ENCODE measurements at places on chromosomes 6 and 20.

DNA sequence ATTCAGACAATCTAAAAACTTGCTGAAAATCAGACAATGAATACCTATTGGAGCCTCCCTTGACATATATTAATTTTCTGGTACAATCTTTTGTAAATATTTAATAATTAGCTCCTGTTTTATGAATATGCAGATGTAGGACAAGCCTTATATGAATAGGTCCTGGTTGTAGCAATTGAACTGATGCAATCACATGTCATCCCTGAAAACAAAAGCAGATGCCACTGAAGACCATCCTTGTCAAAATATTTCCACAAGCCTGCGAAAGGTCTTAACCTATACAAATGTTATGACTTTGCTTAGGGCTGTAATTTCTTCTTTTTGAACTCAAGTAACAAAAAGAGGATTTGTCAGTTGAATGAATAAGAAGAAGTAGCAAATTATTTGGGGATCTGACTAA is 722.1 kb downstream of the EYS start:
- DNase-seq, result no peak

GRCh38 chr6:167141667-167142432 is 15.9 kb downstream of the GPR31 start:
- DNase-seq, result peak; percentile 16

- DNase-seq, result no peak
Measured at GRCh38 chr6:125811259-125811658, 20.5 kb downstream of the NCOA7 start.

- no peak for DNase-seq
Measured at GRCh38 chr20:39913274-39913673, 775.8 kb downstream of the MAFB start.

- DNase-seq, result no peak
Measured at GRCh38 chr6:134309983-134310605, 7.8 kb downstream of the SGK1 start.

- DNase-seq, result no peak
Measured at GRCh38 chr6:130841128-130841728, 14.0 kb downstream of the SMLR1 start.

DNA sequence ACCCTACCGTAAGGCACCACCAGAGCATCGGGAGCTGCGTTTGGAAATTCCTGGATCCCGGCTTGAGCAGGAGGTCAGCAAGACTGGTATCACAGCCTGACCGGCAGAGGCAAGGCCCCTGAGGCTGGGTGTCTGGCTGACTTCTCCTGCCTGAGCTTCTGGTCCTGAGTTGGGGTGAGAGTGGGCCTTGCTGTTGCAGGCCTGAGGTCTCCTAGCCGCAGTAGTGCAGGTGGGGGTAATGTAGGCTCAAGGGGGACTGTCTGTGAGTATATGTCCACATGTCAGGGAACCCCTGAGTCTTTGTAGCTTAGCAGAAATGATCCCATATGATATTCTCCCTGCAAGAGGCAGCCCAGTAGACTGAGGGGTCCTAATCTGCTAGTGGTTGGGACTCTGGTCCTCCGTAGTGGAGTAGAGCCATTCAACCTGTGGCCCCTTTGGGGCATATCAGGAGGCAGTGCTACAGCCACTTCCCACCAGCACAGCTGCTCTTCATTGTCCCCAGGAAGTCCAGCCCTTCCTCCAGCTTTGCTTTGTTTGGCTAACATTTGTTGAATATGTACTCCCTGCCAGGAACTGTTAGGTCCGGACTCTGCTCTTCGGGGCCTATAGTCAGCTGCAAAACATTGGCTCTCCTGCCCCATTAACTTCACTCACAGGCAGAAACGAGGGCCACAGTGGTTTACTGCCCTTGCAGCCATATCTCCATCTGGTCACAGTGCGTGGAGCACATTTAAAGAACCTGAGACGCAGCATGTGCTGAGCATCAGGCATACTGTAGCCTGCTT is 10.9 kb downstream of the LRRC73 start:
- no peak for DNase-seq

DNA sequence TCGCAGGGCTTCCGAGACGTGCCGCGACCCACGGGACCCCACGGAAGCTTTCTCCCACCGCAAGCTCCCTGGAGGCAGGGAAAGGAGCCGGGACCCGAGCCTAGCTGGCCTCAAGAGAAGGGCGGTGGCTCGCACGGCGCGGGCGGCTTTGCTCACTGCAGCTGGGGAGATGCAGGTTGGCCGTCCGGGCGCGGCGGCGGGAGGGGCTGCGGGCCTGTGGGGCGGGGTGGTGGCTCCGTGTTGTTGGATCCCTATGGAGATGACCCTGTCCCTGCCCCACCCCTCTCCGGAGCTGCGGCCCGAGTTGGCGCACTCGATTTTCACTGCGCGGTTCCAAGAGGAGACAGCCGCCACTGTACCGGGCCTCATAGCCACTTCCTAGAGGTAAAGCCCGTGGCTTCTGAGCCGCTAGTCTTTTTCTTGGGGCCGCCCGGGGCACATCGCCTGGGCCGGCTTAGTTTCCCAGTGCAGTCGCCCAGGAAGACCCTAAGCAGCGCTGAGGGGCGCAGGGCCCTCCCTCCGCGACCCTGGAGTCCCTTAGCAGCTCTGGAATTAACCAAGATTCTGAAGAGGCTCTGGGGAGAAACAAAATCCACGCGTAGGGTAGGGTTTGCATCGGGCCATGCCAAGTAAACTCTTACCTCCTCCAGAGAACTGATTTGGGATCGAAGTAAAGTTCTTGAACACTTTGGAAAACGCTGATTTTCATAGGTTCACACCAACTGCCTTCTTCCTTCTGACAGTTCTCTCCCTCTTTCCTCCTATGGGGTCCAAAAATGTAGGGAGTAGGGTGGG is at the start of gene ECT2L:
Gene ECT2L (plus strand): TSS at position 279 of the 795 bp plus-strand sequence. CDS start 17,188 bp downstream, outside the sequence.
- DNase-seq, result no peak

- DNase-seq, result no peak
Measured at GRCh38 chr6:150267686-150268561, 100.9 kb upstream of the IYD start.

GRCh38 chr20:6665621-6666355 is 101.7 kb upstream of the BMP2 start:
- no peak for DNase-seq

- DNase-seq, result no peak
Measured at GRCh38 chr6:44851176-44851575, 463.7 kb downstream of the CDC5L start.

DNA sequence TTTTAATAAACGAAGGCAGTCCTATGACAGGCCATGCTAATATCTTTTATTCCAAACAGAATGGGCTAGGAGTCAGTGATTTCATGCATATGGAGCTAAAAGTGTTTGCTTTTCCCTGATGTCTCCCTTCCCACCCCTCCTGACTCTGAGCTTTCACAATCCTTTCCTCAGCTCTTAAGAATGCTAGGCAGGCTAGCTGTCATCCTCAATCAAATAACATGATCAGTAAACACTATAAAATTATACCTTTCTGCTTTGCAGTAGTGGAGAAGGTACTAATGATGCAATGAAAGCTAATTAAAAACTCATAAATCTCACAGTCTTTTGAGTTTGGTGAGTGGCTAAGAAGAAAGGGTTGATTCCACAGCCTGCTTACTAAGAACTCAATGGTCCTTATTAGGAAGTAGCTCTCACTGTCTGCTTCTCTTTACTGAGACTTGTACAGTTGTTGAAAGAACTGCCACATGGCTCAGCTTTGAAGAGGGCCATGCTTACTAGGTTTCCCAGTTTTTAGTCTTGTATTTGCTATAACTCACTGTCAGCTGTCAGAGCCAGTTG is 250.9 kb upstream of the JAG1 start:
- no peak for DNase-seq

GRCh38 chr6:90294989-90295853 is 1.4 kb downstream of the BACH2 start:
- peak; percentile 69 for DNase-seq

GRCh38 chr6:133726188-133726587 is 162.7 kb upstream of the TCF21 start:
- DNase-seq, result no peak

DNA sequence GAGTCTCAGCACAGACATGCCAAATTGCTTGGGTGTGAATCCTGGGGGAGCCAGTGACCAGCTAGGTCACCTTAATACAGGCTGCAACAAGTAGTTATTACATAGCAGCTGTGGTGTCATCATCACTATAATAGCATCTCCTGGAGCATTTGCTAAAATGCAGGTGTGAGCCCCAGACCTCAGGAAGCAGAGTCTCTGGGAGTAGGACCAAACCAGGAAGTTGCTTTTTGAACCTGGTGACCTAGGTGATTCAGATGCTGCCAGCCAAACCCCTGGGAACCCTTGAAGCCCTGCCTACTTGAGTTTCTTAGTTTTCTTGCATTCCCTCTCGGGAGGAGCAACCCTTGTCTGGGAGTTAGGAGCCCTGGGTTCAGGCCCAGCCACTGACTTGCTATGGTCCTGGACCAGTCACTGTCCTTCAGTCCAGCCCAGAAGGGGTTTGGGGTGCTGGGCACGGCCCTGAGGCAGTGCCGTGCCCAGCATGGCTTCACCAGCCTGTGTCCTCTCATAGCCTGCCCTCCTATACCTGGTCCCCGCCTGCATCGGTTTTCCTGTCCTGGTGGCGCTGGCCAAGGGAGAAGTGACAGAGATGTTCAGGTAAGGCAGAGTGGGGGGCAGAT is 39.3 kb upstream of the ID1 start:
- DNase-seq, result no peak

DNA sequence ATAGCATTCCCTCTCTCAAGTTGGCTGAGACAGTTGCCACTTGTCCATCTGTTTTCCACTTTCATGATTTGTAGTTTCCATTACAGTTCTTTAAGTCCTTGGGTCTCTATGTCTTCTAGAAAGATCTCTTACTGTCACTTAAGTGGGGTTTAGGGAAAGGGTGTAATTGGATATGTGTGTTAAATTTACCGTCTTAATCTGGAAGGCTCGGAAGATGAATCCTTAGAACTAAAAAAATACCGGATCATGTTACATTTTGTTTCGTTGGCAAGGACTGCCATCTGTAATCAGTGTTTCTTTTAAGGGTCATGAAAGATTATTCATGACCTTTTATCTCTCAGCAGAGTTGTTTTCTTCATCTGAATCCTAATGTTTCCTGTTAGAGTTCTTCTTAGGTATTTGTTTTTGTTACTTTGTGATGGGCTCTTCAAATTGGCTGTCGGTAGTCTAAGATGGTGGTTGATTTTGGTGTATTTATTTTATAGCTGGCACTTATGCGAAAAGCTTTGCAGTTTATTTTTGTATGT is 21.8 kb upstream of the BTBD3 start:
- no peak for DNase-seq

- DNase-seq, result no peak
Measured at GRCh38 chr6:141541581-141542324, 591.0 kb upstream of the GJE1 start.

DNA sequence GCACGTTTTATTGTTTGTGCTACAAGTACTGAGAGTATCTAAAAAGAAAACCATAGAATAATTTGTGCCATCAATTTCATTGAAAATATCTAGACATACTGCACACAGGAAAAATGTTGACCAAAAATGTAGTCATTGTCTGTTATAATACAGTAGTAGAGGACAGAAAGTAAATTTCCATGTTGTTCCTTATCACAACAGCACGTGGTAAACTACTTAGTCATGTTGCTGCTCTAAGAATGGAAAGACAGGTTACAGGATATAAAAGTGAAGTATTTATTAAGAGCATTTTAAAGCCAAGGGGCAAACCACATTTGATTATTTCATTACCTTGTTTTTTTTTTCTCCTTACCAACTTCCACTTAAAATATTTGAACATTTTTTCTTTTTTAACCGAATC is 89.0 kb upstream of the CEP85L start:
- DNase-seq, result no peak

GRCh38 chr6:34043359-34043758 is 102.5 kb downstream of the GRM4 start:
- DNase-seq, result no peak

DNA sequence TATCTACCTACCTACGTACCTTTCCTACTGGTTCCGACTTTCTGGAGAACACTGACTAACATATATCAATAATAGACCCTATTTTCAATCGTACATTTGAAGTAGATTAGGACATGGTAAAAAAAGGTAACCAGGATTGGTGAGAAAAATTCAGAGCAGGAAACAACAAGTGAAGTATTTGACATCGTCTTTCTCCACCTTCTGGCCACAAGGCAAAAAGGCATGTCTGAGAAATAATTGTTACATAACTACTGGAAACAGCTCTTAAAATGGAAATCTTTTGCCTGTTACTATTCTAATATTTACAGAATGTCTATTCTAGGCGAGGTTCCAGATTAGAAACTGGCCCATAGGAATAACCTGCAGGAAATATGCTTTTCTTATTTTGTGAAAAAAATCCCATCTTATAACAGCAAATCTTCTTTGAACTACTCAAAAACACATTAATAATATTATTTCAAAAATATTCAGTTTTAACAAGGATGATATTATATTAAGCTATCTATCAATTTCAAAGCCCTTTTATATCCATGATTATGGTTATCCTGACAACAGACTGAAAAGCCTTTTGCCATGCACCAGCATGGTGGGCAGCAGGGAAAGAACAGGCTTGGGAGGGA is 80.8 kb downstream of the RCAN2 start:
- no peak for DNase-seq

DNA sequence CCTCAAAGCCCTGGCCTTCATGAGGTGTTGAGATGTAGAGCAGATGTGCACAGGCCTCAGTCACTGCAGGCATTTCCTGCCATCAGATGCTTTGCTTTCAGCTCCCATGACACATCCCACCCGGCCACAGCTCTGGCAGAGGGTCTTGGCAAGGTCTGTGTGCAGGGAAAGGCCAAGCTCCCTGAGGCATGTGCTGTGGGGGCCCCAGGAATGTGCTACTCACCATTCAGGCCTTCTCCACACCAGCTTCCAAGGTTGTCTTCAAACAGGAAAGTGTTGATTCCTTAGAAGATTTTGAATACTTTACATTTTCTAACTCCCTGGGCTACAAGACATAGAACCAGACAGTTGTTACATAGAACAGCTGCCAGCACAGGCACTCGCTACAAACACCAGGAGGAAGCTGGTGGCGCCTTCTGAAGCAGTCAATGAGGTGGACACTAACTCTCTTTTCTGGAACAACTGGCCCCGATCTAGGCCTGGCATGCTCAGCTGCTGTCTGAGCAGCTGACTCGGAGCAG is 27.8 kb downstream of the CASS4 start:
- DNase-seq, result no peak

- DNase-seq, result no peak
Measured at GRCh38 chr6:86045038-86045437, 402.4 kb upstream of the SYNCRIP start.

DNA sequence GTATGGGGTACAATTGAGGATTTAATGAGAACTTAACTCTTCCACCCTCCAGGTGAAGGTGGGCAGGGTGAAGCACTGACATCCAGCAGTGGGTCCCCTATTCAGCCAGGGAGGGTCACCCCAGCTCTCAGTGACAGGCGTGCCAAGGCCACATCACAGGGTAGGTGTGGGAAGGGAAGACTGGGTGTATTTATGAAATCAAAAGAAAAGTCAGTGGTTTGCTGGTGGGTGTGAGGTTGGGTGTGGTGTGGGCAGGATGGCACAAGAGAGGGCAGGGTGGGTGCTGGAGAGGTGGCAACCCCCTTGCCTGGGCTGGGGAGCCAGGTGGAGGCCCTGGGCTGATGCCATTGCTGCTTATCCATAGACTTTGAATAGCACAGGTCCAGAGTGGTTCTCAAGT is 16.6 kb downstream of the SYNDIG1 start:
- no peak for DNase-seq

GRCh38 chr6:27091661-27092315 is 155.7 kb upstream of the PRSS16 start:
- peak; percentile 28 for DNase-seq

- no peak for DNase-seq
Measured at GRCh38 chr6:80003826-80004172, 650 bp upstream of the TTK start.

All from stimulated activated CD4-positive, alpha-beta T cell treated with anti-CD3 and anti-CD28 coated beads, Interleukin-1b, Interleukin-23, amount 100 ng/mL, for 24 hours (primary cell).